DMS 273 treated with DMSO at 0.1 percent for 48 hours (cell line): ENCODE measurements at places on chromosomes 5 and 9.

- DNase-seq = no peak
These were observed 149.5 kb downstream of the C9orf50 start for GRCh38 chr9:129471201-129472019.

DNA sequence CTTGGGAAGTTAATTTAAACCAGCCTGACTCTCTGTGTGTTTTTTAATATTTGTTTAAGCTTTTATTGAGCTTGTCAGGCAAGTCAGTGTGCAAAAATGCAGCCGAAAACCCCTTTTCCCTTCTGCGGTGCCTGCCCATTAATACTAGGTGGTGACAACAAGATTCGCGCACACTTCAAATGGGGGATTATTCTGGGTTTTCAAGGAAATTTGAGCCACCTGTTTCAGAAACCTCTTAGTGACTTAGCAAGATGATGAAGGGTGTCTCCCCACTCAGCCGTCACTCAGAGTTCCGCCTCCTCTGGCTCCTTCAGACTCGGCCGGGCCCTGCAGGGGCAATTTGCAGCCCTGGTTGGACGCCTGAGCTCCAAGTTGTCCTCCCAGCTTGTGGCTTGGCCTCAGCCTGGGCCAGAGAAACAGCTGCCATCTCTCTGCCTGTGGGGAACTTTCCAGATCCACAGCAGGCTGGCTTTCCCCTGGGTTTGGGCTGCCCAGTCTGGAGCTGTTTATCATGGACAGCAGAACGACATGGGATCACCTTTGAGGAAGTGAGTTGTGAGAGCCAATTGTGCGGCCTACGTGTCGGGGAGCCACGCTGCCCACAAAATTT lies 75.9 kb downstream of the SPRY4 start:
- no peak for DNase-seq

- DNase-seq = no peak
These were observed 208.6 kb downstream of the EPB41L4A start for GRCh38 chr5:112210430-112211005.

GRCh38 chr9:129111528-129112151 lies 425 bp downstream of the PTPA start:
- no peak for DNase-seq
